Calu3 (cell line): ENCODE measurements at places on chromosomes 11 and 22. TPM values are rescaled to one million over a fixed set of nuclear protein-coding genes. Genes with fewer than 3 reads are reported as not detected.

The RIMBP3C gene
- 0.17 TPM in 1 of 2 replicates, not detected in the other for total RNA-seq

The ADM2 gene
- 10.2 and 13.6 TPM in 2 replicates for total RNA-seq

DNA sequence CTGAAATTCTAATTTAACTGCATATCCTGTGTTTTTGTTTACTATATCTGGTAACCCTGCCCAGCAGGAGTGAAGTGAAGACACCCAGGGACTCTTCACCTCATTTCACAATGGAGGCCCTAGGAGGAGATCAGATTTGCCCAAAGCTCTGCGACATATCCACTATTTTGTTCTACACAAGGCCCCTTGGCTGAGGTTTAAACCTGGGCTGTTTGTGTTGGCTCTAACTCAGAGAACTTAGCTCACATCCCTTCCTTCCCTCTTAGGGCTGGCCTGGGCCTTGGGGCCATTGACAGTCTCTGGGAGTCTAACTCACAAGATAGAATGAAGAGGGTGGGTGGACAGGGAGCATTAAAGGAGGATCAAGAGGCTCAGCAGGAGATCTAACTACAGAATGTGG is 8.2 kb upstream of the PLA2G3 start:
- DNase-seq: no peak

DNA sequence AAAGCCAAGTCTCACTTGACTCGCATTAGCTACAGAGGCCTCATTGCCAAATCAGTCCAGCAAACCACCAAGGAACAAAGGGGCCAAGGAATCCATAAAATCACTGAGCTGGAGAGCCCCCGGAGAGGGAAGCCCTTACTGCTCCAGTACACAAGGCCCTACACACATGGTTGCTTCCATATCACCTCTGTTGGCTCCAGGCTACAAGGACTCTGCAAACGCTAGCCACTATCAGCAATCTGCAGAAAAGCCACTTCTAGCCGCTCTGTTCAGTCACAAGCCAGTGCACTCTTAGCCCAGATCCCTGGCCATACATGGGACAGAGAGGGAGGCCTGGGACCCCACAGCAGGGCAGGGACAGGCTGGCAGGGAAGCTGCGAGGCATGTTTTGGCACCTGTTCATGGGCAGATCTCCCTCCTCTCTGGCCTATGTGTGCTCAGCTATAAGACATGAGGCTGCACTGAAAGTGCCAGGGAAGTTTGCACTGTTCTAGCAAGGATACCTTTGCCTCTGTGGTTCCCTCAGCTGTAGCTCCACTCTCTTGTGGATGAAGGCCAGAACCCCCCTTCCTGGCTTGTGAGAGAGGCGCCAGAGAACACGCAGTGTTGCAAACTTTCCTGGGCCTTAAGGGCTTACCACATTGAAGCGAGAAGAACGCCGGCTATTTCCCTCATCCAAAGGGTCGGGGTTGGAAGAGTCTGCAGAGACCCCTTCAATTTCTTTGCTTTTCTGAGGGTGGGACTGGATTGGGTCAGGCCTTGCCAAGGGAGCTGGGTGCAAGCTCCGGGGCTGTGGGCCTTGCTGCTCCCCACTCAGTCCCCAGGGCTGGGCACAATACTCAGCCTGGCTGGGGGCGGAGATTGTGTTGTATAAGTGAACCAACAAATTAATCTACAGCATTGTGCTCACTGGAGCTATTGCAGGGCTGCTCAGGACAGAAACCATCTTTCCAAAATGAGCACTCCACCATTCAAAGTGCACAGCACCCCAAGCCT is 108.7 kb upstream of the PITPNB start:
- no peak for DNase-seq

DNA sequence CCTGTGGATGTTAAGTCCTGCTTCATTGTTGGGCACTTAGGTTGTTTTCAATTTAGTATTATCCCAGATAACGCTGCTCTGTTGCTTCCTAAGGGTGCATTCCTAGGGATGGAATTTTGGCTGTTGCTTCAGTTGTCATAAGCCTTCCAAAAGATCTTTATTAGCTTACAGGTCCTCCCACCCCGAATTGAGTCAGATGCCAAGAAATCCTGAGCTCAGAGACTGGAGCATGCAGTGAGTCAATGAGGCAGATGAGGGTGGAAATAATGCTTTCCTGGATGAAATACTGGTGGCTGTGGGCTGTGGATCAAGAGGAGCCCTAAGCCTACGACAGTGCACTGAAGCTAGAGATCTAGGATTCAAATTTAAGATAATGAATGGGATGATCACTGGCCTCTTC is 10.7 kb upstream of the IL18BP start:
- DNase-seq: no peak

GRCh38 chr22:35152316-35152715 is 86.4 kb downstream of the ISX start:
- no peak for DNase-seq

DNA sequence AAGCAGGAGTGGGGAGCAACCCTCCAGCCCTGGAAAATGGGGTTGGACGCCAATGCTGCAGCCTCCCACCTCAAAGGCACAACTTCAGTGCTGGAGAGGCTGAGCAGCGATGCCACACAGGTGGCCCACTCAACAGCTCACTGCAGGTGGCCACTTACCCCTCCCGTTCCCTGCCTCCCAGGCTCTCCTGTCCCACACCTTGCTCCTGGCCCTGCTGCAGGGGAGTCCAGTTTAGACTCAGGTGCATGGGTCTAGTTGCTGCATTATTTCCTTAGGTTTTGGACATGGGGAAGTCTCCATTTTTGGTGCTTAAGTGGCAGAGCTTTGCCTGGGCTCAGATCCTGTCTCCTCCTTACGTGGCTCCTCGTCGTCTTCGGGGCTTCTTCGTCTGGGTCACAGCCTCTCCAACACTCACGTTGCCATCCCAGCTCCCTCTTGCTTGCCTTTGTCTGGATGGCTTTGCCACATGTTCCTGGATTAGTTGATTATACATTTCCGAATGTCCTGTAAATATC is 898.3 kb downstream of the BRD1 start:
- no peak for DNase-seq

DNA sequence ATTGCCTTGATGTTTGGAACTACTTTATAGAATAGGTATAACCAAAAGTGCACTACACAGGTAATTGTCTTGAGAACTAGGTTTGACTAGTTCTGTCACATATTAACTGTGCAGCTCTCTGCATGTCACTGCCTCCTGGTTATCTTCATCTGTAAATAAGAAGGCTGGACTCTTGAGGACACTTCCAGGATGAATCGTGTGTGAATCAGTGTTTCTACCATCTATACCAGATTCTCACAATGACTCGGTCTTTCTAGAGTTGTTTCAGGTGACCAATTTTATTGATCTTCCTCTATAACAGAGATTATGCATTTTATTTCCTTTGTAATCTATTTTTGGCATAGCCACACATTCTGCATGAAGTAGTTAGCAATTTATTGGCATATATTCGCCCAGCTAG is 1181.0 kb upstream of the TENM4 start:
- DNase-seq: no peak

- no peak for DNase-seq
These were observed 32.3 kb upstream of the RFPL3 start for GRCh38 chr22:32325416-32325801.

DNA sequence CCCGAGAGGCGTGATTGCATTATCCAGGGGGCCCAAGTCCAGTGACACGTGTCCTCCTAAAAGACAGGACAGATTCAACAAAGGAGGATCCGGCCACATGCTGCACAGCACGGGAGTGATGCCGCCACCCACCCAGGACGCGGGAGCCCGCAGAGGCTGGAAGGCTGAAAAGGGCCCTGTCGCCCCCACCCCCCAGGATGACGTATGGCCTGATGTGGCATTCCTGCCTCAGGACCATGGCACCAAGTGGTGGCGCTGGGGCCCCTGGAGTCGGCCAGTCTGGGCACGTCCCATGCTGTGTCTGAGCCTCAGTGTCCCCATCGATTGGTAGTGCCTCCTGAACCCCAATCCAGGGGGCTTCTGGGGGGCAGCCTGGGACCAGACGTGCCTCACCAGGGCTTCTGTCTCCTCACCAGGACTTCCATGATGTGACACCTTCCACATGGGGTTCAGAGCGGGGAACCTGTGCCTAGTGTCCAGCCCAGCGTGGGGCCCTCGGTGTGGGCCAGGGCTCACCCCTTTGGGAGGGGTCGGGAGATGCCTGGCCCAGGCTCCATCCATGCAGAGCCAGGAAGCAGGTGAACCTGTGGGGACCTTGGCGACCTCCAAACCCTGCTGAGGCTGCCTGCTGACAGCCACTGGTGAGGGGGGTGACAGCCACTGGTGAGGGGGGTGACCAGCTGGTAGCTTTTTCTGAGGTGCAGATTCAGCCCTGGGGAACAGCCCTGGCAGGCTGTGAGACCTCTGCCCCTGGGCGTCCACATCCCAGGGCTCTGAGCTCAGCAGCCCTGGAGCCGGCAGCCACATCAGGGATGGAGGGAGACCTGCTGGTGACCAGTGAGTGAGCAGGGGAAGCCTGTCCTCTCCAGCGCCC is 75.3 kb downstream of the KCNQ1 start:
- DNase-seq: no peak

DNA sequence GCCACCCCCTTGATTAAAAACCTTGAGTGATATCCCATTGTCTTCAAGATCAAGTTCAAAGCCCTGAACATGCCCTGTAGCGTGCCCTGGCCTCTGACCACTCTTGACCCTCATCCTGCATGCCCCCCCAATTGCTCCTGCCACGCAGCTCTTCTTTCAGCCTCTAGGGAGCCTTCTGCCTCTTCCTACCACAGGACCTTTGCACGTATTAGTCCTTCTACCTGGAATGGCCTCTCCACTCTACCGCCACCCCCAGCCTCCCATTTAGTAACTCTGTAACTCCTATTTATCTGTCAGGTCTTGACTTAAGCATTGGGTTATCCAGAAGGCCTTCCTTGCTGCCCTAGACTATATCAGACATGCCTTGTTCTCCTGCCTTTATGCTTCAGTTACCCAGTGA is 203.6 kb downstream of the TRIM29 start:
- DNase-seq: no peak

DNA sequence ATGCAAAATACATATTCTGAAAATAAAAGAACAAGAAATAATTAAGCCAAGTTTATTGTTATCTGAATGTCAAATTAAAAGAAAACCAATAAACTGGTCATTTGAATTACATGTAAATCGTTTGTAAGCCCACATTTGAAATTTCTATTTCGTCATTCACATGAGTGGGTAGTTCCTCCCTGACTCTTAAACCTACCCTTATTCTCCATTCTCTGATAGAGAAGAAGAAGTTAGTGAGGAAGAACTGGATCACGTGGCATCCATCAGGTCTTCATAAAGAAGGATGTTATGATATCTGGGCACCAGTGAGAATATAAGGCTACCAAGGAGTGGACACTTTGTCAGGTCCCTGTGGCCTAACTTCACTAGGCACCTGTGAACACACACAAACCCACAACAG is 328.1 kb downstream of the OPCML start:
- no peak for DNase-seq

DNA sequence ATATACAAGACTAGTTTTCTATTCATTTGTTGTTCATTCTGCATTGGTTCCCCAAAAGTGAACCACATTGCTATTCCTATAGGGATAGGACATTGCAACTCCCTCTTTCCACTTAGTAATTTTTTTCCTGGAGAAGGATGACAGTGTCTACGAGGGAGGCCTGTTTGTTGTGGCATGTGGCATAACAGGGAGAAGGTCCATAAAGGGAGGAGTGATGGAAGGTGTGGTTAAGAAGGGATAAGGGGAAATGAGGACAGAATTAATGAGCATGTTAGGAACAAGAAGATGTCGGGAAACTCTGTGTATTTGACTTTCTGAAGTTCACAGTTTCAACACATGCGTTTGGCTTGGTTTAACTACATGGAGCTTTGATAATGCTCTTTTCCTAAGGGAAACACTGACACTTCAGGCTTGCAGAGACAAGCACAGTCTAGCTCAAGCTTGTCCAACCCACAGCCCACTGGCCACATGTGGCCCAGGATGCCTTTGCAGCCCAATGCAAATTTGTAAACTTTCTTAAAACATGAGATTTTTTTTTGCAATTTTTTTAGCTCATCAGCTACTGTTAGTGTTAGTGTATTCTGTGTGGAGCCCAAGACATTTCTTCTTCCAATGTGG is 149.7 kb downstream of the TRPC6 start:
- no peak for DNase-seq

DNA sequence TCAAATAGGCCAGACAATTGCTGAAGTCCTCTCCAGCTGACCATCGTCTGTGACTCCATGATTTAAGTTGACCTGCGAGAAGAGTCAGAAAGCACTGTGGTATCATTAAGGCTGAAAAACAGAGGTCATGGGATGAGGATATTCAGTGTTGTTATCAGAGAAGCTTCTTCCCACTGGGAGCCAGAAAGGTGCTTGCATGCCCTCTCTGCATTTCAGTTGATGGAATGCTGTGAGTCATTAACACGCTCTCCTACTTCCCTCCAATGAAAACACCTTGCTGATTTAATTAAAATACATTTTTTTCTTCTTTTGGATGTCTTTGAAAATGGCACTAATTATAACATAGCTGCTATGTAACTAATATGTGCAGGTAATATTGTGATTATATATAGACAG is 667.0 kb downstream of the NTM start:
- no peak for DNase-seq

DNA sequence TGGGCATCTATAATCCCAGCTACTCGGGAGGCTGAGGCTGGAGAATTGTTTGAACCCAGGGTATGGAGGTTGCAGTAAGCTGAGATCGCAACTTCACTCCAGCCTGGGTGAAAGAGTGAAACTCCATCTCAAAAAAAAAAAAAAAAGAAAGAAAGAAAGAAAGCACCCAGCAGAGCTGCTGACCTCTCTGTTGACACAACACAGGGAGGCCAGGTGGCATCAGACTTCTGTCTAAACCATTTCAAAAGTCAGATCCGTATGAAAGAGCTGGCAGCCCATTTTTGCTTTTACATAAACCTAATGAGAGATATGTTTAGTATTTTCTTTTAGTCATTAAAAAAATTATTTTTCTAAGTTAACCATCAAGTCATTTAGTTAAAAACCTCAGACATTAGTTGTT is 64.4 kb upstream of the RRM1 start:
- DNase-seq: no peak

DNA sequence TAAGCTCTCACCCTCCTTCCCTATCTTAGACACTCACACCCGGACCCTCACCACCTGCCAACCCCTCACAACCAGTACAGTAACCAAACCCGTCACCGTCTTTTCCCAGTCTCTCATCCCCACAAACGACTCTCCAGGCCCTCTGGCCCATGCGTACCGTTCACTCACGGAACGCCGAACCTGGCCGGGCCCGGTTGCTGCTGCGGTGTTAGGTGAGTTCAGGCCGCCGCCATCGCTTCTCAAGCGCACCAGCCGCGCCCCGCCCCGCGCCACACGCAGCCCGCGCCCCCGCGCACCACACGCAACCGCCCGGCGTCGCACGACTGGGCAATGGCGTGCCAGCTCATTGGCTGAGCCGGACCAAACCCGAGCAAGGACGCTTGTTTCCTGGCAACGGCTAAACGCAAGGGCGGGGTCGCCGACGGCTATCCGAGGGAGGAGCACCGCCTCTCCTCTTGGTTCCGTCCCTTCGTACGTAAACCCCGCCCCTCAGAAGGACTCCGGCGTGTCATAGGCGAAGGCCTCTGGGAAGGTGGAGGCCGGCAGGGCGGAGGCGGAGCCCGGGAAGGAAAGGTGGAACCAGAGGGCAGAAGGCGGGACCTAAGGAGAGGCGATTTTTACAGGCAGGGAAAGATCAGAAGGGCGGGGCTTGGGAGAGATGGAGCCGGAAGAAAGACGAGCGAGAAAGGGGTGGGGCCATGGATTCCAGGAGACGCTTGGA is at the start of gene FHIP1B:
FHIP1B (minus strand) TSS at position 250 of the 721 bp plus-strand sequence. CDS start 10,120 bp downstream, outside the sequence.
- DNase-seq: peak; percentile 99

GRCh38 chr11:29300420-29300819 is 716.4 kb downstream of the KCNA4 start:
- no peak for DNase-seq

- DNase-seq: no peak
These were observed 427.6 kb upstream of the FAT3 start for GRCh38 chr11:91796999-91797398.

GRCh38 chr22:23556026-23556620 is 24.0 kb downstream of the IGLL1 start:
- DNase-seq: no peak
